ENCODE measurements at places on chromosomes 11 and 22.

GRCh38 chr11:120608061-120608460 lies 96.5 kb downstream of the GRIK4 start:
- DNase-seq = no peak

DNA sequence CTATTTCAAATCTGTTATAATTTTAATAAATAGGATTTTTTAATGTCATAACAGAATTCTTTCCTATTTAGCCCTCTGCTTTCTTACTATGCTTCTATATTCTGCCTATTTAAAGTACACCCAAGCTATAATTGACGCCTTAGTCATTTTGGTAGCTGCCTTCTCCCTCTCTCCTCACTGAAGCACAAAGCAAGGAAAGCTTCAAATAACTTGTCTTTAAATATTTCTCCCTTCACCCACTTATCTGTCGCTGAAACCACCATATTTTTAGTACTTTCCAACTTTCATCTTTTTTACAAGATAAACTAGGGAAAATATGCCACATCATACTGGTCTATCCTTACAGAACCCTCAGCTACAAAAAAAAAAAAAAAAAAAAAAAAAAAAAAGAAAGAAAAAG lies 127.9 kb downstream of the ENTHD1 start:
- DNase-seq = no peak

GRCh38 chr11:18956630-18957029 lies 17.4 kb upstream of the MRGPRX1 start:
- no peak for DNase-seq

GRCh38 chr11:107780775-107781174 lies 68.9 kb upstream of the SLN start:
- no peak for DNase-seq

GRCh38 chr22:38062791-38063190 lies 5.6 kb downstream of the PICK1 start:
- DNase-seq = no peak

- no peak for DNase-seq
Measured at GRCh38 chr22:33542153-33542552, 378.1 kb downstream of the LARGE1 start.

All from fibroblast of skin of right biceps (primary cell).